Activated CD4-positive, alpha-beta memory T cell treated with anti-CD3 and anti-CD28 coated beads for 36 hours (primary cell): ENCODE measurements at places on chromosomes 3 and 15. TPM values are rescaled to one million over a fixed set of nuclear protein-coding genes. Genes with fewer than 3 reads are reported as not detected.
A peak's percentile ranks its signal among the peaks of the same experiment; 100 is the strongest.

The MKRN2OS gene
- not detected for total RNA-seq

The SAMMSON gene
- total RNA-seq: not detected

The ECE2 gene
- not detected for total RNA-seq

The ADCY5 gene
- total RNA-seq: not detected

The CHST13 gene
- total RNA-seq: not detected

The B3GALNT1 gene
- 1.6 TPM for total RNA-seq

The CD200R1 gene
- total RNA-seq: 4.1 TPM

The THBS1 gene
- 0.93 TPM for total RNA-seq

The ILDR1 gene
- 0.41 TPM for total RNA-seq

The BNIP2 gene
- 55.2 TPM for total RNA-seq

DNA sequence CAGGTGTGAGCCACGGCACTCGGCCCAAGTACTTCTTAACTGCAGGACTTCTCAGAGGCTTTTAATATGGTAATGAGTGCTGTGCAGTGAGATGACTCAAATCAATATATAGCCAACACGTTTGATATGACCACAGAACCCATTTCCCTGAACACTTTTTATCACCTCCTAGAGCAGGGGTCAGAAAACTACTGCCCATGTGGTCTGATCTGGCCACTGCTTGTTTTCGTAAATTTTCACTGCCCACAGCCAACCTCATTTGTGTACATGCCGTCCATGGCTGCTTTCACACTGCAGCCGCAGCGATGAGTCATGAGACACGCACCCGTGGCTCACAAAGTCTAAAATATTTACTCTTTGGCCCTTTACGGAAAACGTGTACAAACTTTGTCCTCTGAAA is 179.2 kb downstream of the RORA start:
- no peak for DNase-seq

DNA sequence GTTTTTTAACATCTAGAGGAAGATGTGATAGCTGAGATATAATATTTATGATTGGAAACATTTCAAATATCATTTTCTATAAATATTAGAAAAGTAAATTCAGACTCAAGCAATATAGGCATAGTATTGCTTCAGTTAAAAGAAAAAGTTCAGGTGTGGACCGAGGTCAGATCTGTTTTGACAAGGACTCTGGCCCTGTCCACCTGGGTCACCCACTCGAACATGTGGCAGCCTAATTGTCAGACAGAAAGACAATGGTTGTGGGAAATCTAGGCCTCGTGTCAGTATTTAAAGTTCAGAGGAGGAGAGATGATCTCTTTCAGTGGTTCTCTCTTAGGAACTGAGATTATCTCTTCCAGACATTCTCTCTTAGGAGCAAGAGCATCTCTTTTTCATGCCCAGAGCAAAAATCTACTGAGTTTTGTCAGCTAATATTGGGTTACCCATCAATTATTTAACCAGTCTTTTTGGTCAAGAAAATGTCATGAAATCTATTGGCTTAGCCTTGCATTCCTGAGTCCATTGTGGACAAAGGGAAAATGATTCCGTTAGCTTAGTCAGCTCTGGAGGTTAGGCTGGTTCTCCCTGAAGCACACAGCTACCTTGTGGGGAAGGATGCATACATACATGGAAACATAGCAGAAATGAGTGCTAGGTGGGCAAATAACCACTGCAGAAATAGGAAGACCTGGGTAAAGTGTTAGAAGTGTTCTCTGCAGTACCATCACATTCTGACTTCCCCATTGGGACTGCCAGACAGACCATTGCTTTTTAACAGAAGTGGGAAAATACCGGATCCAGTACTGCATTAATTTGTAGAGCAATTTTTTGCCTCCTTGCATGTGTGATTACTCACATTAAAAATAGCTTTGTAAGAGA is 343.3 kb downstream of the GRM7 start:
- DNase-seq: no peak

GRCh38 chr15:47872869-47873432 is 155.6 kb downstream of the SEMA6D start:
- DNase-seq: no peak

DNA sequence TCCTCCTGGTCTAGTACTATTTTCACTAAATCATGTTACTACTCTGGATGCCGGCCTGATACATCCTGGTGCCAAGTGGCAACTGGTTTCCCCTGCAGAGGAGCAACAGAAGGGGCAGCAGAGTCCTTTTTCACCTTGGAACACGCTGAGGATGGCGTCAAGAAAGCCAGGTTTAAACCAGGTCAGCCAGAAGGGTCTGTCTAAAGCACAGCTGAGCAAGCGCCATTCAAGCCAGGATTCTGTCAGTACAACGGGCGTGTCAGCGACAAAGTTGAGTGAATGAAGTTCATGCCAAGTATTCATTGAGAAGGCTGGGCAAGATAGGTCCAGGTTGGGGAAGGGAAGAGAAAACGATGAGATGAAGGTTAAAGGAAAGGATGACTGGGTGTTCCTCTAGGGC is 88.2 kb downstream of the FBN1 start:
- no peak for DNase-seq

- peak; percentile 20 for DNase-seq
Observed at GRCh38 chr3:160754371-160754854, 1.6 kb upstream of the PPM1L start.

- DNase-seq: peak; percentile 37
Observed at GRCh38 chr15:76904461-76905012, 603 bp downstream of the SCAPER start.

GRCh38 chr3:2567451-2567850 is 468.8 kb downstream of the CNTN4 start:
- DNase-seq: no peak

- DNase-seq: no peak
Observed at GRCh38 chr15:41443275-41443674, 26.4 kb downstream of the RTF1 start.

GRCh38 chr15:64740311-64741170 is 34.8 kb downstream of the RBPMS2 start:
- DNase-seq: no peak

DNA sequence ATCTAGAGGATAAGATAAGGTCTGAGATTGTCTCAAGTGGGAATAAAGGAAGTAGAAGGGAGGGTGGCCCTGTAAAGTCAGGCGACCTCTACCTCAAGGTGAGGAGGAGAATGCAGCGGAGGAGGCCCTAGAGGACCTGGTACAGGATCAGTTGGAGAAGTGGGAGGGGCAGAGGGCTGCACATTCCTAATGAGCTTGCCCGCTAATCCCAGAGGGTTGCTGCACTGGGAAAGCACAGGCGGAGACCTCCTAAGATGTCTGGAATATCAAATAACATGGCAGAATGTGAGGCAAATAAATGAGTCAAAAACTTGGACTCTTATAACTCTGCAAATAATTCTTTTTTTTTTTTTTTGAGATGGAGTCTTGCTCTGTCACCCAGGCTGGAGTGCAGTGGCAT is 30.2 kb upstream of the VPS8 start:
- DNase-seq: no peak

GRCh38 chr3:133451309-133451708 is 51.5 kb downstream of the BFSP2 start:
- DNase-seq: no peak

- DNase-seq: no peak
Observed at GRCh38 chr3:39275052-39275451, 4.8 kb downstream of the CX3CR1 start.

DNA sequence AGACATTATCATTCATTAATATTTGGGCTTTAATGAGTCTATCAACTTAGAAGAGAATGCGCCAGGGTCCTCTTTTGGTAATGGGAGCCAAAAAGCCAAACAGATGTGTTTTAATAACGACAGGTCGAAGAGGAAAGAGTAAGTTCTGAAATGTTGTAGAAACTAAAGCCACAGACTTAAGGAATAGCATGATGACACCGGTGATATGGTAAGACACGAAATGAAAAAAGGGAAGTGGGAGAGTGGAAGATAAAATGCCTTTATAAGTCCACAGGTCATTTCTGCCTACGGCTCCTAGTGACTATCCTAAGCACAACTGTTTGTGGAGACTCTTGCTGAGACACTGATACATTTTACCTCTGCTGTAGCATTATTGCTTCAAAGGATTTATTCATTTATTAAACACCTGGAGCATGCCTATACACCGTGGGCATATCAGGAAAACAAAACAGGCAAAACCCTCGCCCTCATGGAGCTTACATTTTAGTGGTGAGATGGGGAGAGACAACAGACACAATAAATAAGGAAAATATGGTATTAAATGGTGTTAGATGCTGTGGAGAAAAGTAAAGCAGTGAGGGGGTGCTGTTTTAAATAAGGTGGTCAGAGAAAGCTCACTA is 11.7 kb upstream of the CD47 start:
- no peak for DNase-seq

DNA sequence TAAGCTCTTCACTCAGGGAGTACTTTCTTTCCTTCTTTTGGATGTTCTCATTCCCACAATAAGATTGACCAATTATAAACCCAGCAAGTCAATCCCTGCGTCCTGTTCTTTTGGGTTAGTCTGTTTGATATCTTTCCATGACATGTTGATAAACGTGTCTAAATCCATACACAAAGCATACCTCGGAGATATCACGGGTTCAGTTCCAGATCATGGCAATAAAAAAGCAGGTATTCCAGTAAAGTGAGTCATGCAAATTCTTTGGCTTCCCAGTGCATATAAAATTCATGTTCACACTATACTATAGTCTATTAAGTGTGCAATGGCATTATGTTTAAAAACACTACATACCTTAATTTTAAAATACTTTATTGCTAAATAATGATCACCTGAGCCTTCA is 667.7 kb downstream of the MAGI1 start:
- no peak for DNase-seq

DNA sequence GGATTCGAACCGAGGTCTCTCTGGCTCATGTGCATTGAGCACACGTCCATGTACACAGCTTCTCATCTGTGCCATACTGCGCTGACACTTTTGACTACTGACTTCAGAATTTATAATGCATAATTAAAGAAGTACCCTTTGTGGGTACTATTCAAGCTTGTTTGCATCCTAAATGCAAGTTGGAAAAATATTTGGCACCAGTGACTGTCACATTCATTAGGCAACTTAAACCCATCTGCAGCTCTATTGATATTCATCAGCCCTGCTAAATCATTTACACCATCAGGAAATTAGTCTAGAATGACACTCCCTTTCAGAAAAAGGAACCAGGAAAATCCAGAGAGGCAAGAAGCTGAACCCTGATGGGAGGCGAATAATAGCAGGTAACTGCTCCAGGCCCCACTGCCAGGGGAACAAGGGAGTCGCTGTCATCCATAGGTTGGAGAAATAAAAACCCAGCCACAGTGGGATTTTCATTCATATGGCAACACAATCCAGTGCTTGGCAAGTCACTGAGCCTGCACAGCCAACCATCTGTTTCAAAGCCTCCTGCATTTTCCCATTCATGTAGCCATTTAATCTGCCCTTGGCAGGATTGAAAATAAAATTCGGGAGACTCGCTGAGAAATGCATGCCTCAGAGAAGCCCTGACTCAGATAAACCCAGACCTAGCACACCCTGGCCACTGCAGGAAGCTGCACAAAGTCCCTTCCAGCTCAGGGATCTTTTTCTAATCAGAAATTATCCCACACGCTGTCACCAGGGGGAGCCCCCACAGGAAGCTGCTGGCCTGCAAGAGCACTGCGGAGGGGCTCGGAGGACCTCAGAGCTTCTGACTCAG is 103.0 kb upstream of the VEPH1 start:
- DNase-seq: peak; percentile 71

DNA sequence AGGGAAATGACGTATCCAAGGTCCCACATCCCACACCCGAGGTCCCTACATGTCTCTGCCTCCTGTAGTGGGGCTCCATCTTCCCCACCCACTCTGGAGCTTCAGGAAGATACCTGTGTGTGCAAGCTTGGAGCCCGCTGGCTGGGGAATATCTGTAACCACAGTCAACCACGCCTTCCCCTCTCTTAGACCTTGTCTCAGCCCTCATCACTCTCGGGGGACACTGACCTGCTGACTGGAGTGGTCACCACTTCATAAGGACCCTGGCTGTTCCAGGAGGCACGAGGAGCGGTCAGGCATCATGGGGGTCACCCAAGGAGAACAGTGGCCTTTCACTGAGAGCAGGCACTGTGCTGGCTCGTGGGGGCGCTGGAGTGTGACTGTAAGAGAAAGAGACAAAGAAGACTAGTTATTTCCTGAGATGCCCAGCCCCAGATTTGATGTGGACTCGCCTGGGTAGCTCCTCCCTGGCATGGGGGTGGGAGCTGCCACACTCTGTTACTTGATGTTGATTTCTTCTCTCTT is 48.6 kb downstream of the CTXND1 start:
- DNase-seq: no peak

GRCh38 chr3:14142567-14143270 is 17.9 kb downstream of the TMEM43 start:
- peak; percentile 70 for DNase-seq

GRCh38 chr15:41780266-41780665 is 6.0 kb downstream of the MAPKBP1 start:
- no peak for DNase-seq

DNA sequence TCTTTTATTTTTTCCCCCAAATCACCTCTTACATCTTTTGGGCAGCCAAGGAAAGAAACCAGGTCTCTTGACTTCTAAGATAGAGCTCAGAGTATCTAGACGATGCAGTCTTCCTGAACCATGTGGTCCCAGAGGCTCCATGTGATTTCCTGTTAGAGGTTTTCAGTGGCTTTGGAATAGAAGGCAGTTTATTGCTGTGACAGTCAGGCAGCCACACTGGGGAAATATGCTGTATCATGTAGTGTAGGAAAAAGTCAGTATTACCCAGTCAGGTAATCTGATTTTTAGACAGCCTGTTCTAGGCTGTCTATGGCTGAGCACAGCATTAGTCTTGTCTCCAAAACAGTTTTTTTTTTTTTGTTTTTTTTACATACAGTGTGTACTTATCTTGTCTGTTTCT is 294.3 kb downstream of the THSD4 start:
- DNase-seq: no peak

DNA sequence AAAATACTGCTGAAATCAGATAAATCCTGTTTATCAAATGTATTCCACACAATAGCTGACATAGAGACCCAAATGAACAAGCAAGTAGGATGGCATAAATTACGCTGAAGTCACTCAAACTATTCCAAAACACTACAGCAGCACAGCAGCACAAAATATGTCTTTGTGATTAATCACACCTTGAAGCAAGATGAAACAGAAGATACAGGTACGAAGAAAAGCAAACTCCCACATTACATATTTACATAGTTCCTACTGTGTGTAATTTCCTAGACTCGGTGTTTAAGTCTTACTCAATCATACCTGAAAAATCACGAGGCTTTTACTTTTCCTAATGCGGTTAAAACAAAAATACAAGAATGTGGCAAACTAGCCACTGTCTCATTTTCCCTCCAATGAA is 38.3 kb downstream of the CHSY1 start:
- no peak for DNase-seq

DNA sequence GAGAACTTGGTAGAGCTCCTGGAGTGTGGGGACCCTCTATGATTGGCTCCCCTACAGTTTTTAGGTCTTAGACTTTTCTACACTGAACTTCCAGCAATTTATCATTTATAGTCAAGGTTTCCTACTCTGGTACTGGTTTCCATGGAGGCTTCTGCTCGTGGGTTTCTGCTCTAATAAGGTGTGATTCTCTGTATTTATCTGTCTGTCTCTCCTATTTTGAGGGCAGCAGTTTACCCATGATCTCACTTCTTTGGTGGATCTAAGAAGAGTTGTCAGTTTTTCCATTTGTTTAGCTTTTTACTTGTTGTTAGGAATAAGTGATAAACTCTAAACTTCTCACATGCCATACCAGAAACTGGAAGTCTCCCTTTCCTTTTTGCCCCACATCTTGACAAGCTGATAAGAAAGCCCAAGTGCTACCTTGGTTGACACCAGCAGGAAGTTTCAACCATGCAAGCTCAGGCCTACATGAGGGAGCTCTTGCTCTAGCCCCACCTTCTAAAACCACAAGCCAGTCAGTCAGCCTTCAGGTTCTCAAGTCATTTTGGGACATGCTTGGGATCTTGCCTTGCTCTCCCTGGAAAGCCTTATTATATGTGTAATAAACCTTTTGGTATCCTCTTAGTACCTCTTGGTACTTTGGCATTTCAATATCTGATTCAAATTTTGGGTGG is 10.0 kb downstream of the TIMMDC1 start:
- peak; percentile 37 for DNase-seq
